ENCODE measurements at places on chromosomes 6 and 20.
A peak's percentile ranks its signal among the peaks of the same experiment; 100 is the strongest.

GRCh38 chr20:47747669-47748031, 37.6 kb downstream of the SULF2 start:
- no peak for DNase-seq

DNA sequence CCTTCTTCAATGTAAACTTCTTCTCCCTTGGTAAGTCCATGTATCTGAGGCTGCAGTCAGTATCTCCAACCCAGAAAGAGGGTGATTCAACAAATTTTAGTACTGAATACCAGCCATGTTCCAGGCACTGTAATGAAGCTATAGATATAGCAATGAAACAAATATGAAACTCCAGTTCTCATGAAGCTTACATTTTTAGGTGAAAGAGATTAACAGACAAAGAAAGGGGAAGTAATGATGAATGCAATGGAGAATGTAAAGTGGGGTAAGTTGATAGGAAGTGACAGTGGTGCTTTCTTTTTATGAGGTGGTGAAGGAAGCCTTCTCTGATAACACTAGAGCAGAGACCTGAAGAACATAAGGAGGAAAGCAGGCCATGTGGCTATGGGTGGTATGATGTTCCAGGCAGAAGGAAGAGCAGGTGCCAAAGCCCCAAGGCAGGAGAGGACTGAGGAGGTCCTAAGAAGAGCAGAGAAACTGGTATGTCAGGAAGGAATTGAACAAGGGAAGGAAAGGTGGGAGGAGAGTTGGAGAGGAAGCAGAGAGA, 143.6 kb downstream of the TFAP2B start:
- DNase-seq: no peak

GRCh38 chr6:34338811-34339210, 53.7 kb downstream of the NUDT3 start:
- no peak for DNase-seq

DNA sequence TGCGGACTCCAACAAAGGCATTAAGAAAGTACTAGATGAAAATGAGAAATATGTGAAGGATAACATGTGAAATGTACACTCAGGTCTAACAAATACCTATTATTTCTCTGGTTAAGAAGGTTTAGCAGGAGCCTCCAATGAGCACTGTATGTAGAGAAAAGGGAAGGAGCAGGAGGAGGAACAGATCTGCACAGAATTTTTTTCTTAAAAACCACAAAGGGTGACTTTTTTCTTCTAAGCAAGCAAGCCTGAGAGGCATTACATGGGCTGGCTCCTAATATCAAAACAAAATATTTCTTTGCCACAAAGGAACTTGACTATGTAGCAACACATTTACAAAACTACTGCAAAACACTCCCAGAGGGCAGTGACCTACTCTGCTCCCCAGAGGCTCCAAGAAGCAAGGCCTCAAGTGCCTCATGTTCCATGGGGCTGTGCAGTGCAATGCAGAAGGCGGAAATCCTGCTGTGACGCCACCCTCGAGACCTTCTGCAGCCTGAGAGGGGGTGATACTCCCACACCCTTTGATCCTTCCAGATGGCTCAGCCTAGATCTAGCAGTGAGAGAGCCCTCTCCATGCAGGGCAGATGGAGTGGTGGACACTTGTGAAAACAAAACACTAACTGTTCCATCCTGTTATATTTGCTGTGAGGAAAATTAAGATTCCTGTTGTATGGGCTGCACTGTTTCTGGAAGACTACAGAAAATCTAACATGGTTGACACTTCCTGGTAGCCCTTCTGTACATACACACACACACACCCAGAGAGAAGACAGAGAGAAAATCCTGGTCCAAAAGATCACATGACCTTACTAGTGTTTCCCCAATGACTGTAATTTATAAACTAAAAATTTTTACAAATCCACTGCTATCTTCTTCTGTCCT, 36.0 kb upstream of the SMIM29 start:
- no peak for DNase-seq

- DNase-seq: no peak
Measured at GRCh38 chr6:36955136-36955535, 598 bp downstream of the PI16 start.

DNA sequence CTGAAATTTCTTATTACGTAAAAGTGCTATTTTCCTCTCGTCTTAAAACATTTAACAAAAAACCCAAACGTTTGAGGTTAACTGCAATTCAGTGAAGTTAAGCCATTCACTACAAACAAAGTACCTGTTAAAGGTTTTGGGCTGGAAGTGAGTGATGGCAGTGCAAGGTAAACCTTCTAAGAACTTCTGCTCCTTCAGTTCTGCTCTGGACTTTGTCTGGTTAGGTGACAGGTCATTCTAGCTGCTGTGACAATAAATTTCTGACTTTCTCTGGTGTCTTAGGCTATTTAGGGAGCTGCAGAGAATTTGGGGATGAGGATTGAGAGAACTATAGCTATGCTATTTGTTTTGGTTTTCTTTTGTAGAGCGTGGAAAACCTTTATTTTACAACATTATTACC, 36.5 kb upstream of the NEDD9 start:
- no peak for DNase-seq

DNA sequence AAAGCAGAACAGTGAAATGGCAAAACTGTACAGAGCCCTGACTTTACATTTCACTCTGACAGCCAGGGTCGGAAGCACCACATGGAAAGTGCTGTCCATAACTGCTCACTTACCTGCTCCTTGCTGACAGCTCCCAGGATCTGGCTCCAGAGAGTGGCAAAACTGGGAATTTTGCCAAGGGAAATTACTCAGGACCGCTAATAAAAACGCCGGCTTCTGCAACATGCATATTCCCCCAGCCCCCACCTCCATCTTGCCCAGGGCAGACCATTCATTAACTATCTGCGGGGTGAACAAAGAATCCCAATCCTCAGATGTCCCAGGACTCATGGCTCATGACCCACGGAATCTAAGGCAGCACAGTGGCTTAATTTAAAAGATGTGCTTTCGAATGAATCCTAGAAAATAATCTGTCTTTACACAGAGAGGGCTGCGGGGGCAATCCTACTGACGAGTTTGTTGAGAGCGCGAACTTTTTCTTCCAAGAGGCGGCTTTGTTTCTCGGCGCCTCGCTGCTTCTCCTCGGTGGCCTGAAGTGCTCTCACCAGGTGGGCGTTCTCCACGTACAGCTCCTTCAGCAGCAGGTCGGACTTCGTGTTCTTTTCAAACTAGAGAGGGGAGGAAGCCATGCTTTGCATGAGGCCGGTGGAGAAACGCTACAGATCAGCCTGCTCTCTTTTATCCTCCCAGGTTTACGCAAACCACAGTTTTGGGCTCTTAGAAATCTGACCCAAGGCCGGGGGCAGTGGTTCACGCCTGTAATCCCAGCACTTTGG, 45.8 kb downstream of the GINS1 start:
- peak; percentile 16 for DNase-seq

GRCh38 chr6:41028561-41029412, 10.2 kb downstream of the UNC5CL start:
- DNase-seq: no peak

GRCh38 chr6:111631903-111632460, 26.3 kb upstream of the TRAF3IP2 start:
- no peak for DNase-seq

- DNase-seq: no peak
Measured at GRCh38 chr6:34982424-34982852, 93.4 kb downstream of the ANKS1A start.

- DNase-seq: no peak
Measured at GRCh38 chr6:142698751-142699150, 246.2 kb downstream of the HIVEP2 start.

GRCh38 chr6:109841869-109842268, 136.2 kb upstream of the GPR6 start:
- no peak for DNase-seq

DNA sequence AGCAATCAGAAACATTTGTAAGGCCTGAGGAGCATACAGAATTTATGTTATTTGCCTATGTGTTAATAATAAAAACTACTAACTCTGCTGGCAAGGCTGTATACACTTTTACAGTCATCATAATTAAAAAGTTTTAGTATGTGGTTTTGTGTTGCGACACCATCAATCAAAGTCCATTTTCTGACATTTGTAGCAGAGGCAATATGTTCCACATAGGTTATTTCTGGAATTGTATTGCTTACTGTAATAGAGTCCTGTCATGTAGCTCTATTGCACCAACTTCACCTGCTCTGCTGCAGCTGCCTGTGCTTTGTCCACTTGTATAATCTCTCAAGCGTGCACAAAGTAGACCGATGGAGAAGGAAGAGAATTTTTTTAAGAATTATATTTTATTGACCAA, 501.8 kb downstream of the HACE1 start:
- peak; percentile 23 for DNase-seq

- no peak for DNase-seq
Measured at GRCh38 chr6:3631877-3632276, 119.6 kb downstream of the PXDC1 start.

- DNase-seq: no peak
Measured at GRCh38 chr6:83637953-83638352, 70.9 kb downstream of the SNAP91 start.

GRCh38 chr6:132872923-132873322, 58.6 kb downstream of the RPS12 start:
- DNase-seq: no peak

DNA sequence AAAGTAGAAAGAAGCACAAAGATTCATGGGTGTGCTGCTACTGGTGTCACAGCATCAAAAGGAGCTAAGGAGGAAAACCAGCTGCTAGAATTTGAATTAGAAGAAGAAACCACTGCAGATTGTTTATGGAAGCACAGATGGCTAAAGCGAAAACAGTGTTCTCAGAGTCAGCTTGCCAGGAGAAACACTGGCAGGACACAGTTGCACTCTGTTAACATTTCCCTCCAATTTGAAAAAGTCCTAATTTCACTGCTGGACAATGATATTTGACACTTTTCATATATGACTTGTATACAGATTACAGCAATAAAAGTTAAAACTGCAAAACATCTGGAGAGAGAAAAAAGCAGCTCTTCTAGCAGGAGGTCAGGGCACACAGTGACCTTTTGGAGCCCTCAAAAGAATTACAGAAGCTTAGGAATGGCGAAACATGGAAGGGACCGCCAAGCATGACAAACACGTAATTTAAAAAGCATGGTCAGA, 314.5 kb downstream of the COL12A1 start:
- no peak for DNase-seq

DNA sequence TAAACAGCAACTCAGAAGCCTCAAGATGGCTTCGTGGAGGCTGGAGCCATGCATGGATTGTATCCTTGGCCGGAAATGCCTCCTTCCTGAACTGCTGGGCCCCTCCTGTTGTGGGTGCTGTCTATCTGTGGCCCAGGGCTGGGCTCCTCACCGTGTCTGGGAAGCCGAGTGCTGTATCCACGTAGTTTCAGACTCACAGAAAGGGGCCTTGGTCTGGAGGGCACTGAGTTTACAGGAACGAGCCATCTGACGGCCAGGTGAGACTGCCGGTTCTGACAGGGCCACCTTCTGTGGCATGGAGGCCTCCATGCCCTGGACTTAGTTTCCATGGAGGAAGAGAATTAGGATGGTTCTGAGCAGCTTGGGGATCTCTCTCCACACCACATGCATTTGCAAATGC, 142.2 kb downstream of the ERMARD start:
- DNase-seq: no peak

GRCh38 chr20:54497931-54498718, 22.7 kb downstream of the DOK5 start:
- DNase-seq: no peak

GRCh38 chr6:35360349-35361138, 18.2 kb downstream of the PPARD start:
- no peak for DNase-seq

DNA sequence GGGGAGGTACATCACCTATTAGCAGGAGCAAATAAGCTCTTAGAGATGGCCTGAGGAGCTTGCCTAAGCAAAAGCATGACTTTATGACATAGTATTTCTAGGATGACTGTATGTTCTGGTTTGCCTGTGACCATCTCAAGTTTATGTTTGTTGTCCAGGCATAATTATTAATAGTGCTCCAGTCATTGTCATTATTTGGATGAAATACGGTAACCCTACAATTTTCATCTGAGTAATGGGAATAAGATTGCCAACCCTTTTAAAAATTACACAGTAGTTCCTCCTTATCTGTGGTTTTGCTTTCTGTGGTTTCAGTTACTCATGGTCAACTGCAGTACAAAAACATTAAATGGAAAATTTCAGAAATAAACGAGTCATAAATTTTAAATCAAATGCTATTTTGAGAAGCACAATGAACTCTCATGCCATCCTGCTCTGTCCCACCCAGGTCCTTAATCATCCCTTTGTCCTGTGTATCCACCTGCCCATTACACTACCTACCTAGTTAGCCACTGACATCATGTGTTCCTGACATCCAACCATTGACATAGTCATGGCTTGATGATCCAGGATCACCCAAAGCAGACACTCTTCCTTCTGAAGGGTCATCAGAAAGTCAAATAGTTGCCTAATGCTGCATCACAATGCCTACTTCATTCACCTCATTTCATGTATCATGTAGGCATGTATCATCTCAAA, 27.0 kb upstream of the TFB1M start:
- no peak for DNase-seq

- no peak for DNase-seq
Measured at GRCh38 chr20:1505361-1505760, 14.1 kb upstream of the SIRPB2 start.

DNA sequence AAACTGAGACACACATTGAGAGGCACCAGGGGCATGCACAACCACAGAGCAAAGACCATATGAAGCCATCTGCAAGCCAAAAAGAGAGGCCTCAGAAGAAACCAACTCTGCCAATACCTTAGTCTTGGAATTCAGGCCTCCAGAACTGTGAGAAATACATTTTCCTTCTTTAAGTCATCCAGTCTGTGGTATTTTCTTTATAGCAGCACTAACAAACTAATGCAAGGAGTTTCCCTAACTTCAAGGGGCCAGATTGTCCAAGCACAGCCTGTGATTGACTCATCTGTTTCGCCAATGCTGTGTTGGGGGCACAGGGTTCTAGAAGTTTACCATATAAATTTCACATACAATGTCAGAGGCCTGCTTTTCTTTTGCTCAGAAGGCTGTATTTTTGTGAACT, 364.6 kb downstream of the GJA1 start:
- no peak for DNase-seq

GRCh38 chr6:127762284-127762683, 138.6 kb downstream of the THEMIS start:
- DNase-seq: no peak

DNA sequence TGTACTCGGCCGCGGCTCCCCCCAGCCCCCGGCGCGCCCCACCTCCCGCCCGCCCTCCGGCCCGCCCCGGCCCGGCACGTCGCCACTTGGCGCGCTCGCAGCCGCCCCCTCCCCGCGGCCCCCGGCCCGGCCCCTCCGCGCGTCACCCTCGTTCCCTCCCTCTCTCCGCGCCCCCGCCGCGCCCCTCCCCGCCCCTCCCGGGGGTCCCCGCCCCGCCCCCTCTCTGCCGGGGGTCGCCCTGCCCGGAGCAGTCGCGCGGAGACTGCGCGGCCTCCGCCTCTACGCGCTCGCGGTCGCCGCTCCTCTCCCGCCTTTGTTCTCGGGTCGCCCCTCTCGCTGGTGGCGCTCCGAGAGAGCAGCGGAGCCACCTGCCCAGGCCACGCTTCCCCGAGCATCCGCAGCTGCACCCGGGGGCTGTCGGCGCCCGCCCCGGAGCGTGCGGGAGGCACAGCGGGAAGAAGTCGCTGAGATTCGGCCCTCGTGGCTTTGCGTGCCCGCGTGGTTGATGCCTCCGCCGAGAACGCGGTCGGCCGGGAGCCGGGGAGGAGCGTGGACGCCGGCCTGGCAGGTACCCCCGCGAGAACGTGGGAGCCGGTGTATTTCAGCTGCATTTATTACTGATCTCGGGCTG, at the start of gene PHF10:
Gene PHF10, minus strand, starts transcription at position 7 of the 631 bp plus-strand sequence. CDS start 569 bp downstream, outside the sequence.
- peak; percentile 81 for DNase-seq

All from NCI-H345 (cell line).